NAMALWA (cell line): ENCODE measurements at places on chromosomes 16 and 17.

DNA sequence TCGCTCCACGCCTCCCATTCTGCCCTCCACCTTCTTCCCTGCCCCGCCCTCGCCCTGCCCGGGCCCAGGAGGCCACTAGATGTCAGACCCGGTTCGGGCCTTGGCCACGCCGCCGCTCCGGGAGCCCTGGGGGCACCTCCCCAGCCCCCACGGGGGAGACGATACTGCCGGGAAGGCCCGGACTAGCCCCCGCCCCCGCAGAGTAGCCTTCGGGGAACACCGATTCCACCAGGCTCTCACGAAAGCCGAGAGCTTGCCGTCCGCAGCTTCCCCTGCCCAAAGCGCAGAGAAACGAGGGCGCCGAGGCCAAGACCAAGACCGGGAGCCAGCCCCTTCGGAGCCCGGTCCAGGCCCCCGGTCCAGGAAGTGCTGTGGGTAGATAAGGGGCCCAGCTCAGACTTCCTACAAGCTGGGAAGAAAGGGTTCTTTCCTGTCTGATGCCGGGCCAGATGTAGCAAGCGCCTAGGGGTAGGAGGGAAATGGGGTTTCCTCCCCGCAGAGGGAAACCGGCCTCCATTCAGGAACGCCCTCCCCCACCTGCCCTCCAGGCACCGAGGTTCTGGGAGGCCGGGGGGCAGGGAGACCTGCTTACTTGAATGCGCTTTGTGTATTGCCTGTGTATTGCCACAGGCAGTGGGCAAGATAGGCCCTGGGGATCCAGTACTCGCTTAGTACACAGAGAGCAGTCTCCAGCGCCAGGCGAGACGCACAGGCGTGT lies 806 bp upstream of the CYB561 start:
- DNase-seq, result no peak

GRCh38 chr16:49453021-49453420 lies 79.4 kb downstream of the C16orf78 start:
- DNase-seq, result no peak

- DNase-seq, result peak; percentile 93
These were observed 2.3 kb upstream of the SLC25A39 start for GRCh38 chr17:44326861-44327444.

GRCh38 chr16:61684541-61684940 lies 351.7 kb downstream of the CDH8 start:
- no peak for DNase-seq

DNA sequence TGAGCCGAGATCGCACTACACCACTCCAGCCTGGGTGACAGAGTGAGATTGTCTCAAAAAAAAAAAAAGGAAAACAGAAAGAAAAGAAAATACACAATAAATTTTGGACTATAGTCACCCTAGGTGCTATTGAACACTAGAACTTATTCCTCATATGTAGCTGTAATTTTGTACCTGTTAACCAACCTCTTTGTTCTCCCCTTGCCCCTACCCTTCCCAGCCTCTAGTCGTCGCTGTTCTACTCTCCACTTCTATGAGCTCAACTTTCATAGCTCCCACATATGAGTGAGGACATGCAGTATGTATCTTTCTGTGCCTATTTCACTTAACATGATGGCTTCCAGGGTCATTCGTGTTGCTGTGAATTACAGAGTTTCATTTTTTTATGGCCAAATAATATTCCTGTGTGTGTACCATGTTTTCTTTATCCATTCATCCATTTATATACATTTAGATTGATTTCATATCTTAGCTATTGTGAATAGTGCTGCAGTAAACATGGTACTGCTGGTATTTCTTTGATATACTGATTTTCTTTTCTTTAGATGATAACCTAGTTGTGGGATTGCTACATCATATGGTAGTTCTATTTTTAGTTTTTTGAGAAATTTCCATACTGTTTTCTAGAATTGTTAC lies 28.3 kb downstream of the VPS35L start:
- peak; percentile 75 for DNase-seq

DNA sequence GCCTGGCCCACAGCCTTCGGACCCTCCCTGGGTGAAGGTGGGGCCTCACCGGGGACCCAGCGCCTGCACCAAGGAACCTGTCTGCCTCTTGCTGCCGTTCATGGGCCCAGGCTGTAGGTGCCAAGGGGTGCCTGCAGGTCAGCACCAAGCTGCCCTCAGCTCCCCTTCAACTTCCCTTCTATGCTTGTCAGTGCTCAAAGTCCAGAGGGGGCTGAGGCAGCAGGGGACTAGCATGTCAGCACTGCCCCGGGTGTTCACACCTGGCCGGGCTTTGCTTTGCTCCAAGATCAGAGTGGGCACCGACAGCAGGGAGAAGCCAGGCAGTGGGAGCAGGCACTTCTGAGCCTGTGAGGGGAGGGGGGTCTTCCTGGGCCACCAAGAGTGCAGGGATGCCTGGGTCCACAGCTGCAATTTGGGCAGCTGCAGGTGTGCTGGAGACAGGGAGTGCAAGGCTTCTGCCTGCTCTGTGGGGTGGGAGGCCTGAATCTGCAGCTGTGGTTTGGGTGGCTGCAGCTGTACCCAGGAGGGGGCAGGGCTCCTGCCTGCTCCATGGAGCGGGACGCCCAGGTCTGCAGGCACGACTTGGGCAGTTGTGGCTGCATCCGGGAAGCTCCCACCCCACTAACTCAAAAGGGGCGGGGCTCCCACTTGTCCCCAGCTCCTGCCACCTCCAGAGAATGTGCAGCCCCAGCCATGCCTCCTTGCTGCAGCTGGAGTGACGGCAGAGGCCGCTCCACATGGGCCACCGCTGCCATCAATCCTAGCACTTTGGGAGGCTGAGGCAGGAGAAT lies 27.6 kb upstream of the PRM1 start:
- DNase-seq, result peak; percentile 94

DNA sequence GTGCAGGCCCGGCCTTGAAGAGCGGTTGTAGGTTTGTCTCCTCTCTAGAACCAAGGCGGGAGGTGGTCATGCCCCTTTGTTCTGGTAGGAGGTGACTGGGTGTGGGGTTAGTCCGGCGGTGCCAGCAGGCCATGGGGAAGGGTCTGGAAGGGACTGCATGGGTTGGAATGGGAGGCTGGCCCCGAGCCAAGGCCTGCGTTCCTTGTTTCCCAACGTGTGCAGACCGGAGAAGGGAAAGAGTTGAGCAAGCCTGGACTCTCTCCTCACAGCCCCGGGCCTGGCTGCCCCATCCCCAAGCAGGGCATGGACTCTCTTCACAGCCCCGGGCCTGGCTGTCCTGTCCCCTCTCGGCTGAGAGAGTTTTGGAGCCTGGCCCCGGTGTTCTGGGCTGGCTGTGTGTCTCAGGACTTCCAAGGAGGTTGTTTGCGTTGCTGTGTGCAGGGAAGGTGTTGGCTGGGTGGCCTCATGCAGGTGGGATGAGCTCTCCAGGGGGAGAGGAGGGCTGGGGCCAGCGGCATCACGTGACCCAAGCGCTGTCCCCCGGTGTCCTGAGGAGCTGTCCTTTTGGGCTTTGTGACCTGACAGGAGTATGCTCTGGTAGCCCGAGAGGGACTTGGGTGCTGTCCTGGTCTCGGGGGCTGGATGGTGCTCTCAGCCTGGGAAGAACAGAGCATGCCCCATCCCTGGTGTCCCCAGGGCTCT lies 2.6 kb downstream of the CACNA1H start:
- no peak for DNase-seq

- peak; percentile 12 for DNase-seq
These were observed 61.2 kb upstream of the NETO2 start for GRCh38 chr16:47204736-47205504.

- DNase-seq, result peak; percentile 24
These were observed 5.6 kb upstream of the CRYM start for GRCh38 chr16:21283521-21284289.

DNA sequence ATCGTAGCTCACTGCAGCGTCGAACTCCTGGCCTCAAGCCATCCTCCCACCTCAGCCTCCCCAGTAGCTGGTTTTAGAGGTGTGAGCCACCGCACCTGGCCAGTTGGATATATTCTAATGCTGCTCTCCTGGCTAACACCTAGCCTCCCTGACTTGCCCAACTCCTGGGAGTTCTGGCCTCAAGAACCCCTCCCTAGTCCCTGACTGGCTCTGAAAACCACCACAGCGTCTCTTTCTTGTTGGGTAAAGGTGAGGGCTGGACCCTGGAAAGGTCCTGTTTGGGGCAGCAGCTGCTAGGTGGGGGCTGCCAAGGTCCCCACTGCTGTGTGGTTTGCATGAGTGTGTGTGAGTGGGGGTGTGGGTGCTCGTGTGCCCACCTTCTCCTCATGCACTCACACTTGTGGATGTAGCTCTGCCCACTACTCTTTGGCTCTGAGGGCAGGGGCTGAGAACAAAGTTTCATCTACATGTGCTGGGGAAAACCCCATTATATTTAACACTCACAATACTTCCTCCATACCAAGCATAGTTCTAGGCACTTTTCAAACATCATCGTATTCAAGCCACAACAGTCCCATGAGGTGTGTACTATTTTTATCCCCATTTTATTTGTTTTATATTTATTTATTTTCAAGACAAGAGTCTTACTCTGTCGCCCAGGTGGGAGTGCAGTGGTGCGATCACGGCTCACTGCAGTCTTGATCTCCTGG lies 7.1 kb upstream of the SPNS3 start:
- no peak for DNase-seq

DNA sequence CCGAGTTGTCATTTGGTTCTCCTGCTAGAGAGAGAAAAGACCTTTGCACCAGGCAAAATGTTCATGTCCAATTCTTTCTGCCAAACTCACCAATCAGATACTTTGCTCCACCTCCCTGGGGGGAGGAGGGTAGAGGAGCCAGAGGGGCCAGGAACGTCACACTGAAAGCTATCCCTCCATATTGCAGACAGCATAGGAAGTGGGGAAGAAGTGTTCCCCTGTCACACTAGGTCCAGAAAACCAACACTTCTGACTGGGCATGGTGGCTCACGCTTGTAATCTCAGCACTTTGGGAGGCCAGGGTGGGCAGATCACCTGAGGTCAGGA lies 9.5 kb downstream of the HSD17B2 start:
- no peak for DNase-seq

GRCh38 chr16:30602616-30603277 lies 7.4 kb downstream of the ZNF689 start:
- no peak for DNase-seq

DNA sequence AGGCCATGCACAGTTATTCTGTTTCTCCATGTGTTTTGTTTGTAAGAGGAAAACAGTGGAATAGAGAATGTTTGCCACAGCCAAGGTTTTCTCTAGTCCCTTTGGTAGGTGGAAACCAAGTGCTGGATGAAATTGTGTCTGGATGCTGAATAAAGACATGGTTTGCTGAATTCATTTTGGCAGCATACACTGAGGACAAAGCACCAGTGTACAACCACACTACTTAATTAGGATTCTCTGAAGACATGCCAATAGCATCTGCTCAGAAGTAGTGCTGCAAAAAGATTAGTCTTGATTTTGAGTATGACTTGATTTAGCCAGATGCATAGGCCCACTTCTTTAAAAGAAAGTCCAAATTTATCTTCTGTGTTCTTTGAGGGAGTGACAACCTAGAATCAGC lies 230.5 kb upstream of the CACNG5 start:
- DNase-seq, result no peak

- DNase-seq, result no peak
These were observed 5.8 kb upstream of the ADGRG1 start for GRCh38 chr16:57622361-57623250.

- no peak for DNase-seq
These were observed 21.3 kb downstream of the ZNF423 start for GRCh38 chr16:49834531-49835151.

DNA sequence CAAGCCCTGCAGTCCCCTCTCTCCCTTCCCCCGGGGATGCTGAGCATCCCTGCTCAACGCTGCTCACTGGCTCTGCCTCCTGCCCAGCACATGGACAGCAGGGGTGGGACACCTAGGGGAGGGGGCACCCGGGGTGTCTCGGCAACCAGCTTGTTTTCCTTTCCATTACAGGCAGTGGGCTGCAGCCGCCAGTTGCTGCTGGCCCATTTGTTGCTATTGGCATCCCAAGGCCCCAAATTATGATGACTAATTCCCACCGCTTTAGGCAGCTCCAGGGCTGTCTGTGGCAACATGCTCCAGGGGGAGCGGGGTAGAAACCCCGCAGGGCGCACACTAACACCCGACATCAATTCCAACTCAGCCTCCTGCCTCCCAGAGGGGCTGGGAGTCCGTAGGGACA lies 4.9 kb downstream of the SDK2 start:
- DNase-seq, result no peak

DNA sequence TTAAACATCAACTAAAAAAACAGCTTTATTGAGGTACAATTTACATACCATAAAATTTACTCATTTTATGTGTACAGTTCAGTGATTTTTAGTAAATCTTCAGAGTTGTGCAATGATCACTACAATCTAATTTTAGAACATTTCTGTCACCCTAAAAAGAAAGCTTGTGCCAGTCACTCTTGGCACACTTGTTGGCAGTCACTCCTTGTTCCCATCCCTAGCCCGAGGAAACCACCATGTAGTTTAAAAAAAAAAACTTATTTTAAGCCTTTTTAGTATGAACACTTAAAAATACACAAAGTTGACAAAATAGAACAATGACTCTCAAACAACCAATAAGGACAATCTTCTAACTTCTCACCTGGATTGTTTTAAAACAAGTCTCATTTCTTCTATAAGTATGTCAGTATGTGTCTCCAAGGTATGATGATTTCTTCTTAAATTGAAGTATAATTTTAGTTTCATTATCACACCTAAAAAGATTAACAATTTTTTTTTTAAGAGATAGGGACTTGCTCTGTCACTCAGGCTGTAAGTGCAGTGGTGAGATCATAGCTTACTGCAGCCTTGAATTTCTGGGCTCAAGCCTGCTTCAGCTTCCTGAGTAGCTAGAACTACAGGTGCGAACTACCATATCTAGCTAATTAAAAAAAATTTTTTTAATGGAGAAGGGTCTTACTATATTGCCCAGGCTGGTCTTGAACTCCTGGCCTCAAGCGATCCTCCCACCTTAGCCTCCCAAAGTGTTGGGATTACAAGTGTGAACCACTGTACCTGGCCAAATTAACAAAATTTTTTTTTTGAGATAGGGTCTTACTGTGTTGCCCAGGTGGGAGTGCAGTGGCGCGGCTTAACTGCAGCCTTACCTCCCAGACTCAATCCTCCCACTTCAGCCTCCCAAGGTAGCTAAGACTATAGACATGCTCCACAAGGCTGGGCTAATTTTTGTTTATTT lies 53.2 kb downstream of the PPM1E start:
- no peak for DNase-seq

DNA sequence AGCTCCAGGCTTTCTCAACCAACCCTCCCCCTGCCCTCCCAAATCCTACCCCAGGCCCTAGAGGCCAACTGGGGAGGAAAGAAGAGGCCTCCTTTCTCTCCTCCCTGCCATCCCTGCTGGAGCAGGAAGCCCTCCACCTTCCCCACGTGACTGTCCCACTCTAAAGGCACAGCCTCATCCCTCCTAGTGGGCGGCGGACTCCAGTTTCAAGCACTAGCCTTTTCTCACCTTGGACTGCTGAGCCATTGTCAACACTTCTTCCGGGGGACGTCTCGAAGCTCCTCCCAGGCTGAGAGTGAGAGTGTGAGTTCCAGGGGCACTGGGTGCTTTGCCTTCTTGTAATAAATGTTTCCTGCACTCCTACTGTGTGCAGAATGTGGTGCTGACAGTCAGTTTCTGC lies 21.4 kb upstream of the IRX6 start:
- no peak for DNase-seq

- DNase-seq, result no peak
These were observed 51.5 kb downstream of the GSG1L start for GRCh38 chr16:28011971-28012445.

GRCh38 chr16:4729876-4730275 lies 4.2 kb downstream of the ANKS3 start:
- DNase-seq, result no peak
